MCF 10A (cell line): ENCODE measurements at places on chromosomes 2 and 18. TPM values are rescaled to one million over a fixed set of nuclear protein-coding genes. Genes with fewer than 3 reads are reported as not detected.
A peak's percentile ranks its signal among the peaks of the same experiment; 100 is the strongest.

GRCh38 chr2:100878000-100878791 is 58.3 kb downstream of the NPAS2 start:
- no peaks in the 10 kb centered on the region for H3K27me3 ChIP-seq
- DNase-seq, result no peak
- H3K36me3 ChIP-seq, result no peaks in the 10 kb centered on the region
- no peak overlapping the region for H3K27ac ChIP-seq

CYP1B1 gene
- 37.2 and 53.3 TPM in 2 replicates for total RNA-seq

LAMA3 gene
- 269 and 371 TPM in 2 replicates for total RNA-seq

GRCh38 chr2:23426263-23426905 is 41.4 kb downstream of the KLHL29 start:
- peak overlapping the region; percentile 9 for H3K4me3 ChIP-seq
- H3K27ac ChIP-seq, result peak overlapping the region; percentile 94
- DNase-seq, result peak; percentile 67
- H3K36me3 ChIP-seq, result peaks cover 4% of the 10 kb centered on the region

UNC50 gene
- 36.9 and 56.4 TPM in 2 replicates for total RNA-seq

- peak; percentile 85 for DNase-seq
- no peak overlapping the region for H3K27ac ChIP-seq
- H3K4me3 ChIP-seq, result no peak overlapping the region
- H3K36me3 ChIP-seq, result peaks cover 66% of the 10 kb centered on the region
- H3K4me1 ChIP-seq, result peaks cover 9% of the 10 kb centered on the region
Observed at GRCh38 chr2:230798769-230799399, 65.9 kb upstream of the ITM2C start.

GRCh38 chr2:222483513-222484039 is 59.2 kb downstream of the SGPP2 start:
- no peak overlapping the region for H3K4me3 ChIP-seq
- H3K27me3 ChIP-seq, result no peaks in the 10 kb centered on the region
- no peak overlapping the region for H3K27ac ChIP-seq

DNA sequence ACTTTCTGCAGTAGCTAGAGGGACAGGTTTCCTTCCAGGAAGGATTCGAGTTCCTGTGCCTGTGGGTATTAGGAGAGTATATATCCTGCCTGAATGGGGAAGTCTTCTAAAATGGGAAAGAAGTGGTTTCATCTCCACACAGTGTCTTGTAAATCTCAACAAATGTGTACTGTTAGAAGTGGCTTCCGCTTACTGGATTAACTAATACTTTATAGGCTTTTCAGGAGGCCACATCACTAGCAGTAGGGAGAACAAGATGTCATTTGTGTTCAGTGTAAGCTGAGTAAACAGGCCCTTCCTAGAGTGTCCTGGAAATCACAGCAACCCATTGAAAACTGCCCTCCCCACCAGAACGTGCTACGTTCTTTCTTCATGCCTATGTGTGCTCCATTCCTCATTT is 12.5 kb upstream of the POLR1B start:
- no peak overlapping the region for H3K27ac ChIP-seq
- H3K4me3 ChIP-seq, result no peak overlapping the region
- no peaks in the 10 kb centered on the region for H3K27me3 ChIP-seq
- H3K36me3 ChIP-seq, result peaks cover 25% of the 10 kb centered on the region
- no peaks in the 10 kb centered on the region for H3K4me1 ChIP-seq
